Stimulated activated CD8-positive, alpha-beta memory T cell treated with anti-CD3 and anti-CD28 coated beads, Interleukin-15, amount 100 ng/mL, for 24 hours (primary cell): ENCODE measurements at places on chromosomes 11 and 22.

DNA sequence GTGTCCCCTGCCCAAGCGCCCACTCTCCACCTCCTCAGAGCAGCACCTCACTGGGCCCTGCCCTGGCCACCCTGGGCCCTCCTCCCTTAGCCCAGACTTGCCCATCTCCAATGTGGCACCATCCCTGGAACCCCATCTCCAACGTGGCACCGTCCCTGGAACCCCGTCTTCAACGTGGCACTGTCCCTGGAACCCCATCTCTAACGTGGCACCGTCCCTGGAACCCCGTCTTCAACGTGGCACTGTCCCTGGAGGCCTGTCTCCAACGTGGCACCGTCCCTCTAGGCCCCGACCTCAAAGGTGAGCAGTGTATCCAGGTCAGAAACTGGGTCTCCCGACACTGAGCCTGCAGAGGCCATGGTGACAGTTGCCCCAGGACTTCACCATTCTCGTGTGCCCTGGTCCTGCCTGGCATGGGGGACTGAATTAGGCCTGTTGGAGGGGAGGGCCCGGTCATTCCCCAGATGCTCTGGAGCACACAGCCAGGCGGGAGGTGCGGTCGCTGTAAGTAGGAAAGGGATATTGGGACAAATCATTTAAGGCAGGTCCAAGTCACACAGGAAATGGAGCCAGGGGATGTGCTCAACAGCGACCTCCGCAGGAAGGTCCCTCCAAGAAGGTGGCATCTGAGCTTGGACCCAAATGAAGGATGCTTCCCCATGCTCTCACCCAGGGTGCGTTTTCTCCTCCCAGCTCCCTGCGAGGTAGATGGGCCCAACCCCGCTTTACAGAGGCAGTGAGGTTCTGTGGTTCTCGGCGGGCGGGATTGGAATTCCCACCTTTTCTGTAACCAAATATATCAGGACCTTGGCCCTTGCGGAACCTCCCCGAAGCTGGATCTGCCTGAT, 2.4 kb upstream of the CTSD start:
- DNase-seq: no peak

GRCh38 chr11:69035946-69036340, 12.8 kb upstream of the TPCN2 start:
- DNase-seq: no peak

- DNase-seq: no peak
Measured at GRCh38 chr11:69939551-69940245, 120.5 kb upstream of the FGF3 start.

DNA sequence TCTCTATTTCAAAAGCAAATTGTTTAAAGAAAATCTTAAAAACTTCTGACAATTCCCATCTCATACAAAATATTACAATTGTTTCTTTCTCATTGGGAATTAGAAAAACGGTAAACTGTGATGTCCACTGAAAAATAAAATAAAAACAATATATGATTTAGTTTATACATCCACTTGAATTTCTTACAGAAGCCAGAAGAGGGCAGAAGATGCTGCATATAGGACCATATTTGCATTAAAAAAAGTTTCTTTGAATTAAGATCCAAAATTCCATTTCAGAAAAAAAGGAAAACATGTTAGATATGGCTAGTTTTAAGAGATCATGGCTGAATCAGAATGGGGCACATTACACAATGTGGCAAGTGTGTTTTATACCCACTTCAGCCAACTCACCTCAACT, 39.3 kb upstream of the LRRC4C start:
- no peak for DNase-seq

GRCh38 chr11:61776561-61777075, 15.8 kb downstream of the TMEM258 start:
- peak; percentile 30 for DNase-seq

- no peak for DNase-seq
Measured at GRCh38 chr22:37253126-37253660, 9.1 kb upstream of the RAC2 start.

- no peak for DNase-seq
Measured at GRCh38 chr11:125263268-125263790, 98.8 kb downstream of the PKNOX2 start.

DNA sequence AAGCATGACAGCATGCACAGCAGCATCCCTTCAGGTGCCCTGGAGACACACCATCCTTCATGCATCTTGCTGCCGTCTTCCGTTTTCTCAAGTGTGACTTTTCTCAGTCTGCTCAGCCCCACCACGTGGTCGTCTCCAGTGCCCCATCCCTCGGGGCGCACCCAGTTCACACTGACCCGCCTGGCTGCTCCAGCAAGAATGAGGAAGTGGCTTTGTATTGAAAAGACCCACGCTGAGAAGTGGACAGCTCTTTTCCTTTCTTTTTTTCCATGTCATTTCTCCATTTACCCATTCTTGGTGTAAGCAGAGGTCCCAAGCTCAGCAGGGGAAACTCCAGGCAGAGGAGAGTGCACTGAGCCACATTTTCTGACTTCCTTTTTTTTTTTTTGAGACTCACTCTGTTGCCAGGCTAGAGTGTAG, 14.5 kb downstream of the SERPINH1 start:
- DNase-seq: no peak

DNA sequence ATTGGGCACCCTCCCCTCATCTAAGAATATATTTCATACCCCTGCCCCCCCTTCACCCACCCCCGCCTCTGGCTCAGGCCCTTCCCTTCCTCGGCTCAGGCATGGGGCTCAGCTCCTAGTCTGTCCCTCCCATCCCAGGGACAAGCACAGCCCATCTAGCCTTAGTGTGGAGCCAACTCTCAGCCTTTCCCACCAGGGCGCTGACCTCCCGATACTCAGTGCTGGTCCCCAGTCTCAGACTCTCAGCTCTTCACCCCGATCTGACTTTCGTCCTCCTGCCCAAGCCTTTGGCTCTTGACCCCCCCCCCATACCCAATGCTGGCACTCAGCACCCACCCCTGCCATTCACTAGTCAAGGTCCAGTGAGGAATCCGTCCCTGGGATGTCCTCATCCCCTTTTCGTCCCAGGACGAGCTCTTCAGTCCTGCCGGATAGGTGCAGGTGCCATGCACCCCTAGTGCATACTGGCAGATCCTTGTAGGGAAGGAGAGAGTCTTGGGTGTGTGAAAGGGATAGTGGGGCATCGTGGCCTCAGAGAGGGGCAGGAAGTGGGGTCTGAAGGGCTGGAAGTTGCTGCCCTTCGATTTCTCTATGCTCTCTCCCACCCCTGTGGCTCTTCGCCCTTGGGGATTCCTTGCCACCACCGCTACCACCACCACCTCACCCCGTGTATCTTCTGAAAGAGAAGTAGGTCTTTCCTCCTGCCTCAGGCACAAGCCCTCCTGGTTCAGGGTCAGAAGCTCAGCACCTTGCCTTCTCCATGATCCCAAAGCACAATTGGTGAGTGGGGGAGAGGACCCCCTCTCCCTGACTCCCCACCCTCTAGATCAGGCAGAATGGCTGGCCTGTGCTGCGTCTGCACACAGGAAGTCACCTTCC, 2.4 kb downstream of the TPBGL start:
- DNase-seq: no peak

GRCh38 chr11:3056296-3057068, 741 bp downstream of the CARS1 start:
- DNase-seq: no peak

GRCh38 chr11:44832452-44832851, 105.7 kb downstream of the TSPAN18 start:
- no peak for DNase-seq

- no peak for DNase-seq
Measured at GRCh38 chr11:95715777-95716241, 73.8 kb downstream of the FAM76B start.

- no peak for DNase-seq
Measured at GRCh38 chr11:64090806-64091516, 55.2 kb downstream of the FLRT1 start.

DNA sequence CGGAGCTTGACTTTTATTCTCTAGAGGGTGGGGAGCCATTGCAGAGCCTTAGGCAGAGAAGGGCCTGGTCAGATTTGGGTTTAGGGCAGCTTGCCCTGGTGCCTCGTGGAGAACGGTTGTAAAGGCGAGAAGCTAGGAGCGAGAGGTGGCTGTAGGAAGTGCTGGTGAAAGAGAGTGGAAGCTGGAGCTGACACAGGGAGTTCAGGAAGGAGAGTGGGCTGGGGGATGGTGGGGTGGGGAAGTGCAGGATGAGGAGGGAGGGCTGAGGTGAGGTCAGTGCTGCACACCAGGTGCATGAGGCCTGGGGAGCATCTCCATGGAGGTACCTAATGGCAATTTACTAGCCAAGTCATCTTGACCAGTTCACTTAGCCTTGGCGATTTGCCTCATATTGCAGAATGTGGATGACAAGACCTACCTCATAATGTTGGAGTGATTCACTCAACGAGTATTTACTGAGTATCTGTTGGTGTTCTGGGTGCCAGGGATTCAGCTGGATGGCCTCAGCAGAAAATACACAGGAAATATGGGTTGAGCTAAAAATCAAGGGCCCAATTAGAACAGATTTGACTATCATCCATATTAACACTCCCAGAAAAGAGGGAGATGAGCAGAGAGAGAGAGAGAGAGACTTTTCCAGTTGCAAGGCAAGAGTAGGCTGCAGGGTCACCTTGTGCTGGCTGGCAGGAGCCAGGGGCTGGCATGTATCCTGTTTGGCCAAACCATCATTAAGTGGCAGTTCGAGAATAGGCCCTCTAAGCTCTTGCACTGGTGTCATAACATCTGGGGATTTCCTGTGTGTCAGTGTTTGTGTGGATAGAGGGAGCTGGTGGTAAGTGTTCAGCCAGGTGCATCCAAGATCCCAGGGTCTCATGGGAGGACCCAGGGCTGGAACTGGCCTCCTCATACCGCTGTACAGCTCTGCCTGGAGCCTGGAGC, 44.4 kb upstream of the CLDN5 start:
- DNase-seq: no peak

GRCh38 chr11:17036666-17037658, 22.7 kb upstream of the PLEKHA7 start:
- DNase-seq: no peak

- no peak for DNase-seq
Measured at GRCh38 chr11:36251823-36252222, 37.4 kb downstream of the COMMD9 start.
